ENCODE measurements at places on chromosomes 5 and 9.

DNA sequence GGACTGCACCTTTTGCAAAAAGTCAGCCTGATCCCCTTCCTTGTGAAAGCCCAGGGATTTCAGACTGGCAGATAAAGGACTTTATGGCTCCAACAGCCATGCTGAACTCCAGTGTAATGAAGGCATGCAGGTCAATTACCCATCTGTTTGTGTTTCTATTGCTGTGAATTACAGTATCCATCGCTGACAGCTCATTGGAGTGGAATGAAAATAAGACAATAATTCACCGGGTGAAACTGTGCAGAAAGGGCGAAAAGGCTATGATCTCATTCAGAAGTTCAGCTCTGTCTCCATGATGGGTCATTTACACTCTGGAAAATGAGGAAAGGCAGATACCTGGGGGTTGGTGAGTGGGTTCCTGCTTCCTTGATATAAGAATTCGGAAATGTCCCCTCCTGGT, 148.0 kb downstream of the BRINP1 start:
- no peak for DNase-seq

DNA sequence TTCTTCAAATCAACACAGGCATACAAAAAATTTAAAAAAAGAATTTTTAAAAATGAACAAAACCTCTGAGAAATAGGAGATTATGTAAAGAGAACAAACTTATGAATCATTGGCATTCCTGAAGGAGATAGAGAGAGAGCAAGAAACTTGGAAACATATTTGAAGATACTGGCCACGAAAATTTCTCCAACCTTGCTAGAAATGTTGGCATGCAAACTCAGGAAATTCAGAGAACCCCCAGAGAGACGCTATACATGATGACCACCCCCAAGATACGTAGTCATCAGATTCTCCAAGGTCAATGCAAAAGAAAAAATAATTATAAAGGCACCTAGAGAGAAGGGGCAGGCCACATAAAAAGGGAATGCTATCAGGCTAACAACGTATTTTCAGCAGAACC, 472.5 kb downstream of the MTRR start:
- no peak for DNase-seq

DNA sequence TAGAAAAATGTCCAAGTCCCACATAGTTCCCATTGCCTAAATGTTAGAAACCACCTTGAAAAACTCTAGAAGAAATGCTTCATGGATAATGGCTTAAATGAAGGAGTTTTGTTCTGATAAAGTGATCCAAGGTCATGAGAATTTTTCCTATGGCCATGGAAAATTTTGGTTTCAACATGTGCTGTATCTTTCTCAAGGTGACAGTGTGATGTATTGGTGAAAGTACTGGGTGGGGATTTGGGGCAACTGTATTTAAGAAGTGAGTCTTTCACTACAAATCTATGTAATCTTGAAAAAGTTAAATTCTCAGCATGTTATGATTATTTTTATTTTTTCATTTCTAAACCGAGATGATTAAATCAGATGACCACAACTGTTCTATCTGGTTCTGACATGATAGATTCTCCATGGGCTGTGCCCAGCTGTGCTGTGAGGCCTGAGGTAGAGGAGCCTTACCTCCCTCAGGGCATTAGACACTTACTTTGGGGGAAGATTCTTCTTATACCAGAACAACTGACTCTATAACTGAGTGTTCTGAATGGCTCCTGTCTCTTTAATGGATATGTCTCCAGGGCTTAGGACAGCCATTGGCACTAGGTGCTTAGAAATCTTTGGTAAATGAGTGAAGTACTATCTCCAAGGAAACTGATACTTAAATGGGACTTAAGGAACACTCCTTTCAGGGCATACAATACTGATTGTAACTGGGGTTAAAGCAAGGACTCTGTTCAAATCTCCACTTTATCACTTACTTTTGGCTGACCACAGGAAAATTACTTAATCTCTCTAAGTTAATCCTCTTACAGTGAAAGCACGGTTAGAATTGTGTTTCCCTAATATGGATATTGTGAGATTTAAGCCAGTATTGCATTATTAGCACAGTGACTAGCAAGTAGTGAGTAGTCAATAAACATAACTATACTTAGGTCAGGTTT, 397.4 kb upstream of the MEF2C start:
- DNase-seq = peak; percentile 10

GRCh38 chr9:19471737-19472648, 63.2 kb downstream of the ACER2 start:
- DNase-seq = peak; percentile 73

GRCh38 chr5:38636626-38637025, 80.2 kb upstream of the LIFR start:
- no peak for DNase-seq

GRCh38 chr9:113139225-113139829, 11.5 kb upstream of the SLC31A2 start:
- DNase-seq = no peak

- DNase-seq = no peak
These were observed 19.0 kb downstream of the UNC13B start for GRCh38 chr9:35180801-35181200.

- no peak for DNase-seq
These were observed 74.5 kb downstream of the EPB41L4A start for GRCh38 chr5:112344540-112344939.

- DNase-seq = no peak
These were observed 116.6 kb downstream of the ESM1 start for GRCh38 chr5:54868511-54869483.

GRCh38 chr9:32483343-32483742, 42.7 kb downstream of the RIGI start:
- no peak for DNase-seq

GRCh38 chr5:157947156-157947555, 88.2 kb upstream of the CLINT1 start:
- no peak for DNase-seq

- no peak for DNase-seq
These were observed 27.6 kb downstream of the MTX3 start for GRCh38 chr5:79963261-79964061.

- no peak for DNase-seq
These were observed 3.3 kb downstream of the ZNF608 start for GRCh38 chr5:124742983-124743601.

- DNase-seq = no peak
These were observed 2.4 kb downstream of the MLANA start for GRCh38 chr9:5893134-5893505.

GRCh38 chr5:115601701-115602590, at the start of gene TICAM2:
Gene TICAM2 (minus strand): TSS chr5:115602479. CDS start chr5:115581256, 21,223 bp downstream.
- DNase-seq = peak; percentile 90

DNA sequence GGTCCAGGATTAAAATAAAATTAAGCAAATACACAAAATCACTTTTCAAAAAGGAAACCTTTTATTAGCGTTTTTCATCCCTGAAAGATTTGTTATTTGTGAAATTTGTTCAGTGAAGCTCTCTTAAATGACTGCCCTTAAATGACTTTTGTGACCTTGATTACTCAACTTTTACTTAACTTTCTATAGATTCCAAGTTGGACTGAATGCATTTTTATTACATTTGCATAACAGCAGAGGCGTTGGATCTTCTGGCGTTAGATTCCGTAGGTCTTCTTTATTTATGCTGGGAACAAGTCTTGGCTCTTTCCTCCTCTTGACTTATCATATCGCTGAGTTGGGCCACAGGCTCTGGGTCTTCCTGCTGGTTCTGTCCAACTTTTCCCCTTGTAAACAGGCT, 78.4 kb downstream of the APBA1 start:
- no peak for DNase-seq

DNA sequence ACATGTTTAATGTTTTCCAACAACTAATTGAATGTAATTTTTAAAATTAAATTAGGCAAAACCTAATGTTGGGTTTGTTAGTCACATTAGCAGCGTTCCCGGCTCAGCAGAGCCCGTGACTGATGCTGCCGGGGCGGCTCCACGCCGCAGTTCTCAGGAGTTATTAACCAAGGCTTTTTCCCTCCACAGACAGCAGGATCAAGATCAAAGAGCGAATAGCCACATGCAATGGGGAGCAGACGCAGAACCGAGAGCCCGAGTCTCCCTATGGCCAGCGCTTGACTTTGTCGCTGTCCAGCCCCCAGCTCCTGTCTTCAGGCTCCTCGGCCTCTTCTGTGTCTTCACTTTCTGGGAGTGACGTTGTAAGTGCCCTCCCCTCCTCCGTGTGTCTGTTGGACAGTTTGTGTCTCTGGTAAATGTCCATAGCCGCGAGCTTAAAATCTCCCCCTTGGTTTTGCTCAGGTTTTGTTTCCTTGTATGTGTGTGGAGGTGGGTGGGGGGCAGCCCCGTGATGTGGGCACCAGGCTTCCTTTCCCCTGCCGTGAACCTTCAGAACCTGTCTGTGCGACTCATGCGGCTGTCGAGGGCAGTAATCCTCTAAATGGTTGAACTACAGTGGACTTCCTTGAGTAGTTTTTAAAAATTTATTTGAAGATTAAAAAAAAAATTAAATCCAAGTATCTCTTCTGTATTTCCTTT, 37.1 kb downstream of the TENT4A start:
- DNase-seq = no peak
